ENCODE measurements at places on chromosomes 6 and 20.
A peak's percentile ranks its signal among the peaks of the same experiment; 100 is the strongest.

GRCh38 chr6:131001945-131002660 is 60.9 kb downstream of the EPB41L2 start:
- no peaks in the 10 kb centered on the region for H3K4me1 ChIP-seq
- no peak overlapping the region for H3K27ac ChIP-seq
- no peak for DNase-seq
- no peak overlapping the region for H3K4me3 ChIP-seq

GRCh38 chr6:113870917-113871316 is 13.8 kb downstream of the MARCKS start:
- H3K27ac ChIP-seq: no peak overlapping the region
- peaks cover 17% of the 10 kb centered on the region for H3K27me3 ChIP-seq
- H3K4me3 ChIP-seq: no peak overlapping the region
- no peak for DNase-seq
- H3K4me1 ChIP-seq: peaks cover 7% of the 10 kb centered on the region
- H3K36me3 ChIP-seq: no peaks in the 10 kb centered on the region

- no peak overlapping the region for H3K27ac ChIP-seq
- no peak for DNase-seq
- H3K36me3 ChIP-seq: no peaks in the 10 kb centered on the region
- H3K27me3 ChIP-seq: no peaks in the 10 kb centered on the region
Observed at GRCh38 chr6:93398723-93399122, 20.6 kb downstream of the EPHA7 start.

- H3K27me3 ChIP-seq: peaks cover under 1% of the 10 kb centered on the region
- H3K36me3 ChIP-seq: no peaks in the 10 kb centered on the region
- H3K27ac ChIP-seq: no peak overlapping the region
- H3K4me1 ChIP-seq: peaks cover 14% of the 10 kb centered on the region
Observed at GRCh38 chr6:156718647-156719394, 58.4 kb upstream of the ARID1B start.

GRCh38 chr6:137313928-137314855 is 95.0 kb upstream of the IFNGR1 start:
- peak; percentile 78 for DNase-seq
- peaks cover 2% of the 10 kb centered on the region for H3K4me1 ChIP-seq
- H3K27ac ChIP-seq: no peak overlapping the region
- H3K36me3 ChIP-seq: no peaks in the 10 kb centered on the region
- H3K27me3 ChIP-seq: peaks cover 4% of the 10 kb centered on the region

GRCh38 chr20:59670786-59671492 is 66.6 kb downstream of the PHACTR3 start:
- DNase-seq: no peak

- H3K27ac ChIP-seq: no peak overlapping the region
- no peak for DNase-seq
- no peak overlapping the region for H3K4me3 ChIP-seq
- no peaks in the 10 kb centered on the region for H3K4me1 ChIP-seq
Observed at GRCh38 chr6:140561701-140562100, 1187.3 kb upstream of the CITED2 start.

GRCh38 chr20:14451458-14451857 is 114.0 kb upstream of the FLRT3 start:
- H3K36me3 ChIP-seq: no peaks in the 10 kb centered on the region
- H3K4me1 ChIP-seq: no peaks in the 10 kb centered on the region
- H3K27ac ChIP-seq: no peak overlapping the region
- H3K4me3 ChIP-seq: no peak overlapping the region
- H3K27me3 ChIP-seq: no peaks in the 10 kb centered on the region

DNA sequence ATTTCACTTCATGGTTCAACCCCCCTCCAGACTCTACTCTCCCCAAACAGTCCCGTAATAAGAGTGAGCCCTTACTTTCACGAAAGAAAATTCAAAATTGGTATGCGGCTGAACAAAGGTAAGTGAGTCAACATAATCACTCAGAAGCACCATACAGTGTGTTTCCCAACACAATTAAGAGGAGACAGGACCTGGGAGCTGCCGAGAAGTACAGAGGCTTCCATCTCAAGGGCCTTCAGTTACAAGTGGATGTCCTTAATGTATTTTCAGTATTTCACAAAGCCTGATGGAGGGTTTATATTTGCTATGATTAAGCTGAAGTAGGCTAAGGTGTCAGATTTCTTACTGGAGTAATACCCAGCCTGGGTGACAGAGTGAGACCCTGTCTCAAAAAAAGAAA is 51.1 kb downstream of the MYO6 start:
- no peak overlapping the region for H3K4me3 ChIP-seq
- DNase-seq: no peak
- no peaks in the 10 kb centered on the region for H3K36me3 ChIP-seq
- H3K27me3 ChIP-seq: no peaks in the 10 kb centered on the region
- no peaks in the 10 kb centered on the region for H3K4me1 ChIP-seq

DNA sequence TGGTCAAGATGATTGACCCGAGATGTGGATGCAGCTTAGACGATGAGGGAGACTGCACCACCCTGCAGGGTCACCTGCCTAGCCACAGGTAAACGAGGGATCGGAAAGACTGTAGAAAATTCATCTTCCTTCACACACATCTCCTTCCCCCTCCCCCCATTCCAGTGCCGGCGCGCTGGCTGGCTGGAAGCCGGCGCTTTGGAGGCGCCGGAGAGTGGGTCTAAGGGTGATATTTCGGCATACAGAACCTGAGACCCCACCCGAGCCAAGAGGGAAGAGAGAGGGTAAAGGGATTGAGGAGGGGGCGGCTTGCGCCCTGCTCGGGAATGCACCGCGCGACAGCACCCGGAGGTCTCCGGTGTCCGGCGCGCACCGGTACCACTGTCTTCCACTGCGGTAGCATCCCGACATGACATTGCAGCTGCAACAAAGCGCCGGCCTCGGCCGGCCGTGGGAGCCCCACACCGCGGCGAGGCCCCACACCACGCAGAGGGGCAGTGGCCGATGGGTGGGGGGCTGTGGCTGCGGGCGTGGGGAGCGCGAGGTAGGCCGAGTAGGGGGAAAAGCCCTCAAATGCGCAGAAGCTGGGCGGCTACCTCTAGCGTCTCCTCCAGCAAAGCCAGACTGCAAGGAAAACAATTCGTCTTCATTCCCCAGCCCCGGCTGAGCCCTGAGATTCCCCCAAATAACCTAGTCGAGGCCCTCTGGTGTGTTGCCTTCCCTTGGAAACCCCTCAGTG is 984 bp downstream of the TNFRSF21 start:
- H3K4me1 ChIP-seq: peaks cover 11% of the 10 kb centered on the region
- peaks cover 53% of the 10 kb centered on the region for H3K27me3 ChIP-seq
- no peak overlapping the region for H3K27ac ChIP-seq
- peak overlapping the region; percentile 54 for H3K4me3 ChIP-seq

- peaks cover 21% of the 10 kb centered on the region for H3K4me1 ChIP-seq
- H3K27ac ChIP-seq: no peak overlapping the region
- no peak overlapping the region for H3K4me3 ChIP-seq
- H3K36me3 ChIP-seq: no peaks in the 10 kb centered on the region
- DNase-seq: no peak
Observed at GRCh38 chr20:50393242-50393641, 116.9 kb upstream of the PTPN1 start.

- no peak for DNase-seq
- H3K4me1 ChIP-seq: peaks cover 13% of the 10 kb centered on the region
- H3K27me3 ChIP-seq: no peaks in the 10 kb centered on the region
- H3K36me3 ChIP-seq: no peaks in the 10 kb centered on the region
- no peak overlapping the region for H3K27ac ChIP-seq
- no peak overlapping the region for H3K4me3 ChIP-seq
Observed at GRCh38 chr20:8150591-8150990, 18.5 kb downstream of the PLCB1 start.

GRCh38 chr20:44067650-44068081 is 119.3 kb downstream of the JPH2 start:
- H3K27me3 ChIP-seq: peaks cover 63% of the 10 kb centered on the region
- H3K4me1 ChIP-seq: peaks cover 58% of the 10 kb centered on the region
- peak overlapping the region; percentile 100 for H3K27ac ChIP-seq
- H3K36me3 ChIP-seq: peaks cover 9% of the 10 kb centered on the region
- H3K4me3 ChIP-seq: peak overlapping the region; percentile 78

GRCh38 chr20:23624324-23624691 is 13.4 kb downstream of the CST3 start:
- no peak for DNase-seq
- H3K4me1 ChIP-seq: peaks cover 4% of the 10 kb centered on the region
- no peak overlapping the region for H3K4me3 ChIP-seq
- no peaks in the 10 kb centered on the region for H3K36me3 ChIP-seq

DNA sequence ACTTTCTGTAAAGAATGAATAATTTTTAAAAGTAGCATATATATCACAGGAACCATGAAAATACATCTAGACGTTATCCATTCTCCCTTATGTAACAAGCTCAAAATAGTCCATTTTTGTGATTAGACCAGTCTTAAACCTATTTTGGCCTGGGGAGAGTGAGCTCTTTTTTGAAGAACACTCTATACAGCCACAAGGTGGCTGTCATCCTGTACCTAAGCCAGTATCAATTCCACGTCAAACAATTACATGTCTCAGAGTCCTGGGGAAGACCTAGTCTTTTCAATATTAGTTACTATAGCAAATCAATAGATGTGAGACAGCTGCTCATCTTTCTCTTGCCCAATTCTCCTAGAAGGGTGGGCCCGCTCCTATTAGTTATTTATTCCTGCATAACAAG is 28.4 kb downstream of the FBXO5 start:
- H3K4me3 ChIP-seq: no peak overlapping the region
- no peaks in the 10 kb centered on the region for H3K4me1 ChIP-seq
- H3K36me3 ChIP-seq: no peaks in the 10 kb centered on the region
- H3K27ac ChIP-seq: no peak overlapping the region
- no peak for DNase-seq

DNA sequence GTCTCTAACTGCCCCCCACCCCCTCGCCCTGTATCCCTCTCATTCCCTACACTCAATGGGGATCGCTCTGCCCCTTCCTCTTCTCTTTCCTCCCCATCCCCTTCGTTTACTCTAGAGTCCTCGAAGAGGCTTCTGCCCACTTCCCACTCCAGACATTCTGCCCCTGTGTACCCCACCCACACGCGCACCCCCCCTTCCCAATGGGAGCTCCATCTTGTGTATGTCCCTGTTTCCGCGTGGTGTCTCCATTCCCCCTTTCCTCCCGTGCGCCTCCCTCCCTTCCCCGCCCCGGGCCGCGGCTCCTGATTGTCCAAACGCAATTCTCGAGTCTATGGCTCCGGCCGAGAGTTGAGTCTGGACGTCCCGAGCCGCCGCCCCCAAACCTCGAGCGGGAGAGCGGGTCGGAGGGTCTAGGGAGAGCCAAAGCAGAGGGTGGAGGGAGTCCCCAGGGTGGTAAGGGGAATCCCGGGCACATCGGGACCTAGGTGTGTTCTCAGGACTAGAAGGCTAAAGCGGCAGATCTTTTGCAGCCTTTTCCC is 679 bp upstream of the RING1 start:
- peak overlapping the region; percentile 84 for H3K4me3 ChIP-seq
- peak overlapping the region; percentile 86 for H3K27ac ChIP-seq
- peaks cover 44% of the 10 kb centered on the region for H3K36me3 ChIP-seq
- peaks cover 61% of the 10 kb centered on the region for H3K4me1 ChIP-seq

DNA sequence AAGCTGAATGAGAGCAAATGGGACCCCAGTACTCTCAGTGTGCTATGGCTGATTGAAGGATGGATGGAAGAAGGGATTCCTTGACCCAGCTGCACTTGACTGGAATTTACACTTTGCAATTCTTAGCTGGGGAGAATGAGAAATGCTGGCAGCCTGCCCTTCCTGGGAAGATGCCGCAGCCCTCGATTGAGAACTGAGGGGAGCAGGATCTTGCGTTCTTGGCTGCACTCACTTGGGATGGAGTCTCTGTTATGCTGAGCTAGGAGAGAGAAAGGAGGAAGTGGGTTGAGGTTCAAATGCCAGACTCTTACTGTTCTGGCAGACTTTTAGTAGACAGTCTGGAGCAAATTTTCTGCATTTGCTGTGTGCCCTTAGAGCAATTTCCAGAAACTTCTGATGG is 221.2 kb downstream of the FNDC1 start:
- no peak overlapping the region for H3K4me3 ChIP-seq
- H3K36me3 ChIP-seq: no peaks in the 10 kb centered on the region
- no peak for DNase-seq
- peaks cover 15% of the 10 kb centered on the region for H3K27me3 ChIP-seq

DNA sequence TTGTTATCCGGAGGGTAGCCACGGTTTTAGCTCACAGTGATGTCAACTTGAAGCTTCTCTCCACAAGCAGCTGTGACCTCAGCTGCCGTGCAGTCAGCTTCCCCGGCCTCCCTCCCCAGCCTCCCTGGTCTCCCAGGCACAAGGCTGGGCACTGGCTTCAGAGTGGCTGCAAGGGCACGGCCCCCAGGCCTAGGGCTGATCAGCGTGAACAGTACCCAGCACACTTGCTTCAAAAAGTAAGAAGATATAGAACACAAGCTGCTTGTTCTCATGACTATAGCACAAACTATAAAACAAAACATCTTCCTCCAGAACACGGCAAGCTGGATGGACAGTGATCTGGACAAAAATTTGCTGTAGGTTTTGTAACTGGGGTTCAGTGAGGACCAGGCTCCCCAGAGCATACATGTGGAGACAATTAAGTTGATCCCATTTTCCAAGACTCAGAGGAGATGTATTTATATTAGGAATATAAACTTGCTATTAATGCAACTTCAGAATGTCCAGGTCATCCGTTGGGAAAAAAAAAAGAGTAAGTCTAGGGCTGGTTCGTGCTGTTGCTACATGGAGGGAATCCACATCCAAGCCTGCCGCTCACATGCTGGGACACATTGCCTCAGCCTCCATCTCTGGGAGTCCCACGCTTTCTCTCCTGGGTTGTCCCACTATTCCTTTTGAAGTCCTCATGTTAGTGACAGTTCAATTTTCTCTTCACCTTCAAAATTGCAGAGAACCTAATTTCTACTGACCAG is 199.4 kb upstream of the THBS2 start:
- no peak overlapping the region for H3K4me3 ChIP-seq
- H3K27ac ChIP-seq: no peak overlapping the region
- no peak for DNase-seq
- H3K36me3 ChIP-seq: no peaks in the 10 kb centered on the region

- H3K27me3 ChIP-seq: no peaks in the 10 kb centered on the region
- no peak overlapping the region for H3K27ac ChIP-seq
- H3K4me3 ChIP-seq: no peak overlapping the region
- no peaks in the 10 kb centered on the region for H3K4me1 ChIP-seq
- no peak for DNase-seq
- H3K36me3 ChIP-seq: no peaks in the 10 kb centered on the region
Observed at GRCh38 chr20:15100506-15101160, 763.2 kb upstream of the FLRT3 start.

DNA sequence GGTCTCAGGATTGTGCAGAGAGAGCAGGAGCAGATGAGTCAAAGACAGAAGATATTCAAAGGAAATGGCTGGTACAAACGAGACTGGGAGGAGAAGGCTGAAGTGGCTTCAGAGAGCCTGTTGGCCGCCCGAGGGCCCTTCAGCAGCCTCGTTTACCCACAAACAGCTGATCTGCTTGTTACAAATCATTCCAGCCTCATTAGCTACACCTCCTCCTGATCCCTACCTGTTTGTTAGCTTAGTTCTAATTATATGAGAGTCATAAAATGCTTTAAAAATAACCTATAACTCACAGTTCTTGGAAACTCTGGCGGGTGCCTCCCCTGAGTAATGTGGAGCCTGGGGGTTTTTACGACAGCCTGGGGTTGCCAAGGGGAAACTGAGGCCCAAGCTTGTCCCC is 12.6 kb downstream of the GLP1R start:
- H3K4me3 ChIP-seq: no peak overlapping the region
- H3K4me1 ChIP-seq: no peaks in the 10 kb centered on the region
- H3K27ac ChIP-seq: peak overlapping the region; percentile 24
- peaks cover 38% of the 10 kb centered on the region for H3K27me3 ChIP-seq
- no peak for DNase-seq
